A375 (cell line): ENCODE measurements at places on chromosomes 2 and 18. TPM values are rescaled to one million over a fixed set of nuclear protein-coding genes. Genes with fewer than 3 reads are reported as not detected.

Gene CFAP210
- total RNA-seq, result not detected in 2 replicates

Gene SCYGR4
- total RNA-seq, result not detected in 2 replicates

Gene UGT1A7
- not detected in 2 replicates for total RNA-seq

Gene DNAH7
- 0.04 and 0.37 TPM in 2 replicates for total RNA-seq

Gene PLEKHH2
- 3.5 and 3.6 TPM in 2 replicates for total RNA-seq

Gene OR6B2
- not detected in 2 replicates for total RNA-seq

Gene FSHR
- not detected in 2 replicates for total RNA-seq

Gene ABCB11
- total RNA-seq, result not detected in 2 replicates

Gene TYMS
- 37.3 and 37.4 TPM in 2 replicates for total RNA-seq

Gene DHRS9
- not detected in 2 replicates for total RNA-seq

Gene NDC80
- total RNA-seq, result 32.6 and 33.5 TPM in 2 replicates

Gene IL37
- 1.0 and 2.1 TPM in 2 replicates for total RNA-seq

Gene BOLL
- total RNA-seq, result not detected in 2 replicates

Gene TSPYL6
- total RNA-seq, result not detected in 2 replicates

Gene RETREG2
- total RNA-seq, result 22.8 and 23.2 TPM in 2 replicates

Gene TUBA4B
- not detected in 2 replicates for total RNA-seq
